NCI-H748 treated with DMSO at 0.1 percent for 48 hours (cell line): ENCODE measurements at places on chromosomes 3 and 15.

DNA sequence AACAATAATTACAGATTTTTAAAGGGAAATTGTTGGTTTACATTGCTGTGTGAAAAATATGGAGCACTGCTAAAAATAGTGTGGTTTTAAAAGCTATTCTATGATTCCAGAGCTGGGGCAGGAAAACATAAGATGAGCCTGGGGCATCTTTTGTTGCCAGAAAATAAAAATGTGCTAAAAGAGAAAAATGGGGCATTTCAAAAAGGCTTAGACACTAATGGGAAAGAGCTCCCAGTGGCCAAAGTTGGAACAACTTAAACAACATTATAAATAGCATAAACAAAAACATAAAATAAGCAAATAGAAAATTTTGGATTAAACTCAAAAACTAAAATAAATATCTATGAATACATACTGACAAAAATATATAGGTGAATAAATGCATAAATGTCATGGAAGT is 478.9 kb downstream of the NLGN1 start:
- no peak for DNase-seq

DNA sequence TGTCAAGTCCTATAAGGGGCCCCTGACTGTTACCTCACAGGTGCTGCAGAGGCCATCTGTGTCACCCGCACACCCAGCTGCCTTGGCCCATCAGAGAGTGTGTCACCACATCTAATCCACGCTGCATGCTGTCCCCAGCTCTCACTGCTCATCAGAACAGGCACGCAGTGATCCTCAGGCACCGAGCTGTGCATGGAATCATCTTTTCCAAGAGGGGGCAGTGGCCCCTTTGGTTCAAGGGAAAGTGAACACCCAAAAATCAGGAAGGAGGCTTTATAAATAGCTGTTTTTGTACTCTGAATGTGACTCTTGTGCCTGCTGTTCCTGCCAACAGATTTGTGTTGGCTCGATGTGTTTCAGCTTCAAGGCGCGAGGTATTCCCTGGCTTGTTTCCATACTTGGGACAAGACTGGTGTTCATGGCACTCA is 110.3 kb upstream of the ETV5 start:
- DNase-seq: no peak

DNA sequence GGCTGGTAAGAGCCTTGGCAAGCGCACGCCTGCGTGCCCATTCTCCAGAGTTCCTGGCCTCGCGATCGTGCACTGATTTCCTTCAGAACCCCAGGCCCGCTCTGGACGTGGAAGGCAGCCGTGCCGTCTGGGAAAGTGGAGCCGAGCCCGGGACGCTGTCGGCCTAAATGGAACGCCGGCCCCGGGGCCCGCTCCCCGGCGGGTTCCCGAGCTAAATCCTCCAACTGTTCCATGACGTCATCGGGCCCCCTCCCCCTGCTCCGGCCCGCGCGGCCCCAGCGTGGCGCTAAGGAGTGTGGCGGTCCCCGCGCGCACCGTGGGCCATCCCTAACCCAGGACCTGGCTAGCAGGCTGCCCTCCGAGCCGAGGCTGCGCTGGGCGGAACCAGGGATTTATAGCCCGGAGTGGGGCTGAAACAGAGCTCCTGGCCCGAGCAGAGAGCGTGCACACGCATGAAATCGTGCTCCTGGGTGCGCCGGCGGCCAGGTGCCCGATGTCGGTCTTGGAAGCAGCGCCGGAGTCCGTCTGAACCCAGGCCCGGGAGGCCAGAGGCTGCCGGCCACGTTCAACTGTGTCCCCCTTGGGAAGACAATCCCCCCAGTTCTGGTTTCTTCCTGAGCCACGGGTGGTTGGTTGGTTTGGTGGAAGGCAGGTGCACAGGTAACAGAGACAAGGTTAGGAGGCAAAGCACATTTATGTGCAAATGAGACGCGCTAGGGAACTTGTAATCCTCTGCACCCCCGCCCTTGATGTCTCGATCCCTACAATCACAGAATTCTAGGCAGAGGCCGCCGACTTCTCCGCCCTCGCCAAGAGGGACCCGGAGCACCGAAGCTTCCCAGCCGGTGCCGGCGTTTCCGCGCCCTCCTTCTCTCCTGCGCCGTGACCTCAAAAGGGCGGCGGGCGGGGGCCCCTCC is 84.9 kb upstream of the ETV5 start:
- DNase-seq: no peak

DNA sequence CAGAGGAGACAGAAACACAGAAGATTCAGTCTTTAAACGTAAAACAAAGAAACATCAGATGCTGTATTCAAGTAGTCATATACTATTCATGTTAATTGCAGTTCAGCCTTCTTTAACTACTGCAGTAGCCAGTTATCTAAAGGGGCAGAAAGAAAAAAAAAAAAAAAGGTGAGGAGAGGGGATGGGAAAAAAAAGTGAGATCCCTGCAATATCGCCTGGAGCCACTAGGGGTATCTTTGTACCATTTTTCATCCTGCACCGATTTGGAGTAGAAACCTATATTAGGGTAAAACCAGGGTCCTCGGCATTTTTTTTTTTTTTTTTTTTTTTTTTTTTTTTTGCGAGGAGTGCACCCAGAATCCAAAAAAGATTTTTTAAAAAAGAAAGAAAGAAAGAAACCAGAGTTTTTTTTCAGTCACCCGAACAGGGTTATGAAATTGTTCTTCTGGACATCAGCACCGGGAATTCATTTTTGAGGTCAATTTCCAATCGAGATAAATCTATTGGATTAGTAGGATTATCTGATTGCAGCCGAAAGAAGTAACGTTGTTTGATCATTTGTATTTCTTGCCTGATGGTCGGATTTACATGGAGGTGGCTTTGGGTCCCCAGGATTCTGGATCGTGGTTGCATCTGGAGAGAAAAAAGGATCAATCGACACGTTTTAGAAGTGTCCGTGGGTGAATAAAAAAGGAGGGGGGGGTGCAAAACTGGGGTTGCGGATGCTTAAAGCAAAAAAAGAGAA is 186.7 kb downstream of the NLGN1 start:
- peak; percentile 39 for DNase-seq

DNA sequence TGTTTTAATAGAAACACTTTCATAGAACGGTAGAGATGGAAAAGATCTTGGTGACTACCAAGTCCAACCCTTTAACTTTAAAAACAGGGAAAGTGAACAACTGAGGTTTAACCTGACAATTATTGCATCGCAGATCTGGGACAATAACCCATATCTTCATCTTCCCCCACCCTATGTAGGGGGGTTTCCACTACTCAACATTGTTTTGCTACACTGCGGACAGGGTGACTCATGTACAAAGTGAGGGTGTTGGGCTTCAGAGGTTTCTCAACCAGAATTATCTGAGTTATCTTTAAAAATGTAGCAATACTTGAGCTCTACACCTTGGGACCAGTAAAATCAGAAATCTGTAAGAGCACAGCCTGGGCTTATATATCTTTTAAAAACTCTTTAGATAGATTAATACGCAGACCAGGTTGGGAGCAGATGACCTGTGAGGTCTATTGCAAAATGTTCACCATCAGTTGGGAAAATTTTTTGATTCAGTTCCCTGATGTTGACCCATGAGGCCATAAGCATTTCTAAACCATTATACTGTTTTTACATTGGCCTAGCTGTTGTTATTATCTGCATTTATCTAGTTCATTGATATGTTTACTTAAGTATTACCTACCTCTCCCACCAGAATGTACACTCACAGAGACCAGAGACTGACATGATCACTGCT is 103.6 kb upstream of the ICE2 start:
- no peak for DNase-seq

DNA sequence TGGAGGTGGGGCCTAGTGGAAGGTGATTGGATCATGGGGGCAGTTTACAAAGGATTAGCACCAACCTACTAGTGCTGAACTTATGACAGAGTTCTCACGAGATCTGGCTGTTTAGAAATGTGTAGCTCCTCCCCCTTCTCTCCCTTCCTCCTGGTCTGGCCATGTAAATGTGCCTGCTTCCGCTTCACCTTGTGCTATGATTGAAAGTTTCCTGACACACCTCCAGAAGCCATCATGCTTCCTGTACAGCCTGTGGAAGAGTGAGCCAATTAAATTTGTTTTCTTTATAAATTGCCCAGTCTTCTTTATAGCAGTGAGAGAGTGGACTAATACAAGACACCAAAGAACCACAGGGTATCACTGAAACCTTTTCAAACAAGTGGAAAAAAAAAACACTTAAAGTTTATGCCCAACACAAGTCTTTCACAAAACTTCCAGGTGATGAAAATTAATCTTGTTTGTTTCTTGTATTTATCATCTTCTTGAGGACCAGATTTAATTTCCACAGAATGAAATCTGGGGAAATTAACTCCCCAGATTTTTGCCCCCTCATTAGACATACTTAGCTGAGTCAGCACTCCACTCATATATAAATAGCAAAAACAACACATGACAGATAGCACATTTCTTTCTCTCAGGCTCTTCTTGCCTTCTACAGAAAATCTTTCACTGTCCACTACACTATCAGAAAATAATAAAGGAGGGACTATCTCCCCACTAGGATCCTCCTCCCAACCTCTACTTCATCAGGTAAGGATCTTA is 847.2 kb downstream of the TUSC7 start:
- DNase-seq: no peak

- no peak for DNase-seq
These were observed 488.2 kb upstream of the NECTIN3 start for GRCh38 chr3:110583373-110583935.
